ENCODE measurements at places on chromosomes 6 and 20.

DNA sequence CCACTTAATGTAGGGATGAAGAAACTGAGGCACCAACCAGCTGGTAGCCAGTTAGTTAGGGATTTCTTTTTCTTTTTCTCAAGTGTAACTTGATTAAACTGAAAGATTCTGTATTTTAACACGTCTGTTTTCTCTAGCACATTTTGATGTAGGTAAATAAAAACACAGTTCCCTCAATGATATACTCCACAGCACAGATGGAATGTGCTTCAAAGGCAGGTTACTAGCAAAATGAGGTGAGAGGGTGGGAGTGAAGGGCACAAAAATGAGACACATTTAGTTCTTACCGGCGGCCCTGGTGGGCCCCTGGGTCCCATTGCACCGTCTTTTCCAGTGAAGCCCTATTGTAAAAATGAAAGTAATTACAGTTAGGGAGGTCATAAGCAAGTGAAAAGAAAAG lies 108.9 kb downstream of the COL12A1 start:
- no peak for DNase-seq

DNA sequence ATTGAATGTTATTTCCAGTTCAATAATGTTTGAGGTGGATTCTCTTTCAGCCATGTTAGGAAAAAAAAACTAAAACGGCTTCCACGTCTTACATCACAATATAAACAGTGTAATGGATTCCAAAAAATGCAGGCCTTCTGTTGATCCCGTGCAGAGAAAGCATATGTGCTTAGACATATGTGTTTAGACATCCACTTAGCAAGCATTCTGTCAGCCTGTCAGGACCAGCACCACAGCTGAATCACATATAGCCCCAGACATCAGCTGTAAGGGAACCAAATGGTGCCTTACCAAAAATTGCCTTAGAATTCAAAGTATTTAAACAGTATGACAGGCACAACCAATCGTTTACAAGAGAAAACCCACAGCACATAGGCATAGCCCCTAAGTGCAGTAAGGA lies 304.9 kb downstream of the EYA4 start:
- DNase-seq: no peak

- DNase-seq: no peak
These were observed 24.6 kb downstream of the RIMS4 start for GRCh38 chr20:44785768-44786167.

GRCh38 chr6:21208081-21208795 lies 385.3 kb upstream of the SOX4 start:
- DNase-seq: no peak

DNA sequence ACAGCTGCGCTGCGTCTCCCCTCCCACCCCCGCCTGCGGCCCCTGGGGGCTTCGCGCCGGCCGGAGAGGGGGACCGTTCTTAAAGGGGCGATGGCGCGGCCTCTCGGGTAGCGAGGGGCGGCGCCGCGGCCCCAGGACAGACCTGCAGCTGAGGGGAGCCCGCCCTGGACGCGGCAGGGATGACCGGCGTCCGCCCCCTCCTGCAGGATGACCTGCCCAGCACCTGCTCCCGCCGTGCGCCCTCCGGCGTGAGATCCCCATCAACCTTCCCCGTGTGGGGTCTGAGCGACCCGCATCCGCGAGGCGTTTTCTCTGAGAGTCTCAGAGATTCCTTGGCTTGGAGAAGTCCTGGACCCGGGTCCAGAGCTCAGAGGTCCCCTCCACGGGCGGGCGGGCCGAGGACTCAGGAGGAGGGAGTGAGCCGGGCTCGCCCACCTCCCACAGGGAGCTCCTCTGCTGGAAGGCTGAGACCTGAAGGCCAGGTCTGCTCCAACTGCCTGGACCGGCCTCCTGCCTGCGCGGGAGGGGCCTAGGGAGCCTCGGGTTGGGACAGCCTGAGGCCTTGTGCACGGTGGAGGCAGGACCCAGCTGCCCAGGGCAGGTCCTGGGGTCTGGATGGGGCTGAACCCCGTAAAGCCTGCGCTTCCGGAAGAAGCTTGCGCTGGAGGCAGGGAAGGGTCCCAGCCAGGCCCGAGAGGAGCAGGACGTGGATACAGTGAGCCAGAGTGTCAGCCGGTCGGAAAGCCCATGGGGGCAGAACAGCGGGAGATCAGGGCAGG lies 532 bp upstream of the NKAIN4 start:
- no peak for DNase-seq

DNA sequence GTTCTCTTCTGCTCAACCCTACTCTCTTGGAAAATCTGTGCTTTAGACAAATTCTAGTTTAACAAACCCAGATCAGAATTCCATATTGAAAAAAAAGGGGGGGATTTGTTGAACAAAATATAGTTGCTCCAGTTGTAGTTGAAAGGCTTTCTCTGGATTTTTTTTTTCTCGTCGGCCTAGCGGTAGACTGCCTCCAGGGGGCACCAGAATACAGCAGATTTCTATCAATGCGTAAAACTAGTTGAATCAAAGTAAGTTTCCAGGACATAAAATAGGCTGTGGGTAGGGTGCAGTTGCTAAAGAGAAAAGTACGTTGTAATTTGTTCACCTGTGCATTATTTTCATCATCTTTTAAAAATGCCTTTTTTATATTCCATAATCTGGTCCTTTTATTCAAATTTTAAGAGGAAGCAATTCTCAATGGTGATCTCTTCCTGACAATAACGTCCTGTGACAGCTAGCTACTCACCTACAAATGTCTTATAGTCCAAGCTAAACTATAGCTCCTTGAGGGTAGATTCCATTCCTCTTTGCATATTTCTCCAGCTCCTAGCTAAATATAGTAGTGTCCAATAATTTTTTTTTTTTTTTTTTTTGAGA lies 105.4 kb downstream of the PERP start:
- no peak for DNase-seq

DNA sequence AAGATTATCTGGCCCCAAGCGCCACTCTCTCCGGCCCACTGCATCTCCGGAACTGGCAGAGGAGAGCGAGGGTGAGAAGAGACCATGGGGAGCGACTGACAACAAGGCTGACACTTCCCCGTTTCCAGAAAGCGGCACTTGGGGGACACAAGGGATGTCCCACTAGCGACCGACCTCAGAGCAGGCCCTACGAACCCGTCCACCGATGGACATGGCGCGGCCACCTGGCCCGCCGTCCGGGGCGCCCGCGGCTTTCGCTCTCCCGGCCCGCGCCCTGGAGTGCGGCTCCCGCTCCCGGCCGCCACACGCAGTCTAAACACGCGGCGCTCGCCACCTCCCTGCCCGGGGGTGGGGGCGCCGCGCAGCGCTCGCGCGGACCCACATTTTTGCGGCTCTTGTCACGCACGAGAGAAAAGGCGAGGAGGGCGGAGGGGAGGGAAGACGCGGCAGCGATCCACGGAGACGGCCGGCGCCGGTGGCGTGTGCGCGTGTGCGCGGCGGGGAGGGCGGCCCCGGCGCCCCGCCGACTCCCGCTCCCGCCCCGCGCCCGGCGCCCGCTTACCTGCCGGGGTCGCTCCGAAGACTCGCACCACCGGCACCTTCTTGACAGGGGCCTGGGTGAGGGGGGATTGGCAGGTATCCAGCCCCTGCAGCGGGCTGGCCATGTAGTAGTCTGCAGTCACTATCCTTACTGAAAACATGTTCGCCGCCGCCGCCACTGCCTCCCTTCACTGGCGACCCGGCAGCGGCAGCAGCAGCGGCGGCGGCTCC lies 645 bp downstream of the REV3L start:
- no peak for DNase-seq

All from retinal pigment epithelial cell (primary cell).